Effector memory CD8-positive, alpha-beta T cell (primary cell): ENCODE measurements at places on chromosomes 2 and 18.

DNA sequence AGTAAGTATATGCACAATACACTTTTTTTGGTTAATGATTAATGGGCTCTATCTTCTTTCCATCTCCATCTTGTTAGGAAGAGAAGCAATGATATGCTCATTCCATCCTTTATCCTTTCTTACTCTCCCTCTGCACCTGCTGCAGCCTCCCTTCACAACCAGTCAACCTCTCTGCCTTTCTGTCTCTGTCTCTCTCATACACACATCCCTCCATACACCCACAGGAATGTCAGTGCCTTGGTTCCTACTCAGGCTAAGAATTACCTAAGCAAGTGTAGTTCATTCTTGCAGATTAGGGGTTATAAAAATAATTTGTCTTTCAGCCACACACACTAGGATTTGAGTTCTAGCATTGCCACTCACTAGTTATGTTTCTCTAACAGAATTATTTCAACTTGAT lies 45.6 kb downstream of the MAP2 start:
- no peak for DNase-seq

- DNase-seq: no peak
These were observed 388.5 kb upstream of the FANCL start for GRCh38 chr2:58629545-58630119.

- no peak for DNase-seq
These were observed 8.6 kb downstream of the ARHGEF33 start for GRCh38 chr2:38898256-38898655.

- no peak for DNase-seq
These were observed 11.3 kb upstream of the ERBB4 start for GRCh38 chr2:212549941-212550340.

GRCh38 chr2:180255981-180256380 lies 248.9 kb upstream of the CWC22 start:
- no peak for DNase-seq
